ENCODE measurements at places on chromosomes 16 and 17. TPM values are rescaled to one million over a fixed set of nuclear protein-coding genes. Genes with fewer than 3 reads are reported as not detected.
A peak's percentile ranks its signal among the peaks of the same experiment; 100 is the strongest.

DNA sequence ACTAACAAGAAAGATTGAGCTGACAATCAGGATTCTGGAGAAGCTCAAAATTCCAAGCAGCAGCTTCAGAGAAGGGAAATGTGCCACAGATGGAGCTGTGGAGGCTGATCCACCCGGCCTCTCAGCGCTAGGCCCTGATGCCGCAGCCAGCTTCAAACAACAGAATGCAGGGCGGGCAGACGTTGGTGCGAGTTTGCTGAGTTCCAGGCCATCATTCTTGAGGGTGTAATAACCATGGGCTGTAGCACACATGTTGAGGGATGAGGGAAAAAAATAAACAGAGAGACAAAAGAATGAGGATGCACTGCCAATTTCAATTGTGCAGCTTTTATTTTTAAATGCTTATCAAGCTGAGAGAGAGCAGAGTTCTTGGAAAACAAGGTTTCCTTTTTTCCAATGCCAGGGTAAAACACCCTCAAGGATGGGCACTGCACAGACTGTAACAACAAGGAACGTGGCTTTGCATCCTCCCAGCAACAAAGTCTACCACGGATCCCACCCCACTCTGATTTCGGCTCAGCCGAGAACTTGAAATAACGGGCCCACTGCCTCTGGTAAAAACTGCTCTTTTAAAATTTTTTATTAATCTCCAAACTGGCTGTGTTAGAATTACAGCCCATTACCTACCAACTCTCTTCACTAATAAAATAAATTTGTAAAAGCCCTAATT is 90.2 kb downstream of the SMG6 start:
- DNase-seq: no peak

- DNase-seq: no peak
These were observed 15.2 kb downstream of the CNGB1 start for GRCh38 chr16:57955572-57956188.

DNA sequence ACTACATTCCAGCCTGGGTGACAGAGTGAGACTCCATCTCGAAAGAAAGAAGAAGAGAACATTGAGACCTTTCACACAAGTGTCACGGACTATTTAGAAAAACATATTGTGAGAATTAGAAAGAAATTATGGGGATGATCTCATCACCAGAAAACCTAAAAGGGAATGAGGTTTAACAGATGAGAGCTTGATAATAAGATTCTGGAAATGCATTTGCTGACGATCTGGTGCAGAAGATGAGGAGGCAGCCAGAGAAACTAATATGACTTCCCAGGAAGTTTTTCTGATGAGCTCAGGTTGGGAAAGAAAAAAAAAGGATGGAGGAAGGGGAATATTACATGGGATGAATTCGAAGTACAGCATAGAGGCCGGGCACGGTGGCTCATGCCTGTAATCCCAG is 10.8 kb upstream of the APOH start:
- DNase-seq: no peak

DNA sequence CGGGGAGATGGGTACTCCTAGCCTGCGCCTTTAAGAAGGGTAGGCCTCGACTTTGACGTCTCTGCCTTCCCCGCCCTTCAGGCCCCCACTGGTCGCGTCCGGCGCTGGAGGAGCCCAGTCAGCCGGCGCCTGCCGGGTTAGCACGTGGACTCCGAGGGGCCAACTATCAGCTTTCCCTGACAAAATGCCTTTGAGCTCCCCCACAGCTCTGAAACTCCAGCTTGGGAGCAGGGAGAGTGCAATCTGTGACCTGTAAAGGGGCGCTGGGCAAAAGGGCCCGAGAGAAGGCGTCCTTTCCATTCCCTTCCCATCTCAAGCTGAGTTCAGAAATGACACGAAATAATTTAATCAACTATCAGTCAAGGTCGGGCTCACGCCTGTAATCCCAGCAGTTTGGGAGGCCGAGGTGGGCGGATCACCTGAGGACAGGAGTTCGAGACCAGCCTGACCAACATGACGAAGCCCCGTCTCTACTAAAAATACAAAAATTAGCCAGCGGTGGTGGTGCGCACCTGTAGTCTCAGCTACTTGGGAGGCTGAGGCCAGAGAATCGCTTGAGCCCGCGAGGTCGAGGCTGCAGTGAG is 2.3 kb upstream of the SLC25A39 start:
- peak; percentile 92 for DNase-seq

- no peak for DNase-seq
These were observed 428 bp downstream of the TUFM start for GRCh38 chr16:28845761-28846079.

DNA sequence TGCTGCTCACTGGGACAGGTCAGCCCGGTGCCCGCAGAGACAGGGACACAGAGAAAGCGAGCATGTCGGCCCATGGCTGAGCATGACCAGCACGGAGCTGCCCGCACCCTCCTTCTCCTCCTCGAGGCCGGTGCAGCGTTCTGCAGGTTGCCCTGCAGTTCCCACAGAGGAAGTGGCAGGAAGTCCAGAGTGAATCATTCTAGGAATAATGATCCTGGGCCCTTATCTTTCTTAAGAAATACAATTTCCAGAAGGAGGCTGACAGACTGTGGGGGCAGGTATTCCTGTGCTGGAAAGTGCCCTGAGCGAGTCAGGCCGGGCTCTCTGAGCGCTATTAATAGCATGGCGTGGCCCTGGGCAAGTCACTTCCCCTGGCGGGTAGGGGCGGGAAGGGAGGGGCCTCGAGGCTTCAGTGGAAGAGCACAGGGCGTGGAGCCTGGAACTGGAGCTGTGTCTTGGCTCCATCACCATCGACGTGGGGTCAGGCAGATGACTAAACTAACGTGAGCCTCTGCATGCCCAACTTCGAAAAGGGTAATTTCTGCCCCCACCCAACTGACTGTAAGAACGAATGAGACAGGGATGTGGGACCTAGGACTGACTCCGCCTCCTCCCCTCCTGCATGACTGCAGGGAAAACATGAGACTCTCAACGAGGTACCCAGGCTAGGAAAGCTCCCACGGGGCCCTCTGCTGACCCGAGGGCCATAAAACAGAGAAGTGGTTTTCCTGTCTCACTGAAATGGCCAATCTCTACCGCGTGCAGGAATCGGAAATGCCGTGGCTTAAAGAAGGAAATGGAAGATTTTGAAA is 9.8 kb downstream of the TMEM204 start:
- DNase-seq: no peak

DNA sequence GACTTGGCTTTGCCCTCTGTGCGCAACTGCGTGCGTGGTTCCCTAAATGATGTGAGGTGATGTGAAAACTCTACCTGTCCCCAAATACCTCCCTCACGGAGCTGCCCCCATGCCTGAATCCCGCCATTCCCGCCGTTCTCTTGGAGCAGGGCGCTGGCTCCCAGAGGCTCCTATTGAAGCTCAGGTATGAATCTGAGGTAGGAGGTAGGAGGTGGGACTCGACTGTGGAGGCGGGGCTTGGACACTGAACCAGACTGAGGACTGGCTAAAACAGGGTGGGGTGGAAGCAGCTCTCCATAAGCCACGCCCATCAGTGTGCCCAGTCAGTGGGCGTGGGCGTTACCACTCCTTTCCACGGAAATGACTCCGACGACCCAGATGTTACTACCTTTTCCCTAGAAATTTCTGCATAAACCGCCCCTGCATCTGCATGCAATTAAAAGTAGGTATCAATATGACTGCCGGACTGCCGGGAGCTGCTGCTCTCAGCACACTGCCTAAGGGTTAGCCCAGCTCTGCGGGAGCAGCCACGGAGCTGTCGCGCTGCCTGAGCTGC is 41.0 kb downstream of the FOXL1 start:
- no peak for DNase-seq

GRCh38 chr17:17807440-17807839 is 29.3 kb downstream of the SREBF1 start:
- no peak for DNase-seq

- no peak for DNase-seq
These were observed 931.9 kb upstream of the SOX9 start for GRCh38 chr17:71188811-71189492.

DNA sequence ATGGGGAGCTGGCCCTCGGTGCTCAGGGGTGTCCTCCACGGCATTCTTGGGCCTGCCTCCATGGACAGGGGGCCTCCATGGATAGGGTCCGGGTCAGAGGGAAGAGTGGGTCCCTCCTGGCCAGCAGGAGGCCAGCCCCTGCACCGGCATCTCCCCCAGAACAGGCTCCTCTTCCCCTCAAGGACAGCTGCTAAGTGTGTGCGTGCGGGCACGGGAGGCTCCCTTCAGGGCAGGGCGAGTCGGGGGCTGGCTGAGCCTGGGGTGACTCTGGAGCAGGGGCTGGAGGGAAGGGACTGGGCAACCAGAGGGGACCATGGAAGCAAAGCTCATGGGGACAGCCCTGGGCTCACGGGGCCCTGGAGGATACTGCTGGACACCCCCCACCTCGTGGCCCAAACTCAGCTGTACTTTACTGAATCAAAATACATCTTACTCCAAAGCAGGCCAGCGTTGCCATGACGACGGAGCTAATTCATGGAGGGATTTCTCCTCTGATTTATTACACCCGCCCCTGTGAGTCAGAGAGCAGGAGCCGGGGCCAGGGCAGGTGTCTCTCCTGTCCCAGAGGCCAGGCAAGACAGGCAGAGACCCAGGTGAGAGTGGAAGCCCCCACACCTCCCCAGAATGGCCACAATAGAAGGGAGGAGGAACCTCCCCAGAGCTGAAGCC is 2.1 kb downstream of the CASKIN1 start:
- DNase-seq: no peak

DNA sequence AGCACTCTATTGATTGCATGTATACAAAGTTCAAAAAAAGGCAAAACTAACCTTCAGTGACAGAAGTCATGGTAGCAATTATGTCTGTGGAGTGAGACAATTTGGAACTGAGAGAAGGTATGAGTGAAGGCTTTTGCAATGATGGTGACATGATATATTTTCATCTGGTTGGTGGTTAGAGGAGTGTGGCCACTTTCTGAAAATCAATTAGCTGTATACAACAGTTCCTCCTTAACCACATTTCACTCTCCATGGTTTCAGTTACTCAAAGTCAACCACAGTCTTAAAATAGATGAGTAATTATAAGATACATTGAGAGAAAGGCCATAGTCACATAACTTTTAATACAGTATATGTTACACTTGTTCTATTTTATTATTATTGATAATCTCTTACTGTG is 26.2 kb downstream of the ADAMTS18 start:
- no peak for DNase-seq

GRCh38 chr17:13268791-13269595 is 251.2 kb upstream of the ELAC2 start:
- DNase-seq: no peak

- DNase-seq: no peak
These were observed 5.0 kb downstream of the TSR3 start for GRCh38 chr16:1346422-1347285.

DNA sequence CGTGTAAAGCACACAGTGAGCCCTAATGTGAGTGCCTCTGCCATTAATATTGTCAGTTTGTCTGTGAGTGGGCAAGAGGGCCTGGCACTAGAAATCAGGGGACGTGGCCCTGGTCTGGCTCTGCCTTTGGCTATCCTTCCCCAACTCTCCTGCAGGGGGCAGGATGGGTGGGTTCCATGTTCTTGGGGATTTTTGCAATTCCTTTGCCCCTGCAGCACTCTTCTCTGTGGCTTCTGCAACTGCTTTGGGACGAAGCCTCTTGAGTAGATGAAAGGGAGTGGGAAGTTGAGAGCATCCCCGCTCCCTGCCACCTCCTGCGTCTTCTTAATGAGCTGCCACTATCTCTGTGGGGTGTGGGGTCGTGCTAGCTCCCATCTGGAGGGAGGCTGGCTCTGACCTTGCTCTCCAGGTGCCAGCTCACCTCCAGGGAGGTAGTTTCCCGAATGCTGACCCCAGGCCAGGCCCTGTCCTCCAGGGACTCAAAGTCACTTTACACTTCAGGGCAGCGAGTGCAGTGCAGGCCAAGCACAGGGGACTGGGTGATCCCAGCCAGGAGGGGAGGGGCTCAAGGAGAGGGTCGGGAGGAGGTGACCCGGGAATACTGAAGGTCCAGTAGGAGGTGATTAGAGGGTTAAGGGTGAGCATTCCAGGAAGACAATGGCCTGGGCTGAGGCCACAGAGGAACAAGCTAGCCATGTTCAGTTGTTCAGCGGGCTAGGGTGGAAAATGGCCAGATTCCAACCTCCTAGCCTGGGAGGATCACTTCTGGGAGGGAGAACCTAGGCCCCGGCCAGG is 121.0 kb upstream of the NLRP1 start:
- DNase-seq: no peak

GRCh38 chr16:46762583-46762982 is 14.4 kb upstream of the MYLK3 start:
- no peak for DNase-seq

DNA sequence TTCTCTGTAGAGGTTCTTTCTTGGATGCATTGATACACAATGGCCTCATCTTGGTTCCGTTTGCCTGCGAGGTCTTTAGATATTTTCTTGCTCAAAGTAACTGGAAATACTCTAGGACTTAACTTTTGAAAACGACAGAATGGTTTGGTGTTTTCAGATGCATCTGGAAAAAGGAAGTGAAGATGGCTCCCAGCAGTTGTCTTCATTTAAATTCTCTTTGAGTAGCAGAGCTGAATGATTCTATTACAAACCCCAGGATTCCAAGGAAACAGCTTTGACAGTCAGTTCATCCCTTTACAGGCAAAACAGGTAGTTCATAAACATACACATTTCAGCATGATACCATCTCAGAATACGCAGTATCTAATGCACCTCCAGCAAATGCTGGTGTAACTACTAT is 54.8 kb downstream of the PSMD12 start:
- DNase-seq: no peak

GRCh38 chr17:80068301-80069222 is 32.1 kb downstream of the CCDC40 start:
- no peak for DNase-seq

Gene RUNDC3A
- 2.7 TPM for polyA plus RNA-seq

Gene CDH3
- 63.0 TPM for polyA plus RNA-seq

Gene MBTD1
- 47.6 TPM for polyA plus RNA-seq

Gene TMEM98
- polyA plus RNA-seq: 210 TPM

Gene YPEL3
- 43.9 TPM for polyA plus RNA-seq

Gene PSMD12
- polyA plus RNA-seq: 44.3 TPM

Gene MMP25
- polyA plus RNA-seq: 1.4 TPM

Gene CCL7
- polyA plus RNA-seq: not detected

Gene HOXB13
- not detected for polyA plus RNA-seq

Gene SETD6
- polyA plus RNA-seq: 29.4 TPM
